MM.1S (cell line): ENCODE measurements at places on chromosomes 2 and 18.

DNA sequence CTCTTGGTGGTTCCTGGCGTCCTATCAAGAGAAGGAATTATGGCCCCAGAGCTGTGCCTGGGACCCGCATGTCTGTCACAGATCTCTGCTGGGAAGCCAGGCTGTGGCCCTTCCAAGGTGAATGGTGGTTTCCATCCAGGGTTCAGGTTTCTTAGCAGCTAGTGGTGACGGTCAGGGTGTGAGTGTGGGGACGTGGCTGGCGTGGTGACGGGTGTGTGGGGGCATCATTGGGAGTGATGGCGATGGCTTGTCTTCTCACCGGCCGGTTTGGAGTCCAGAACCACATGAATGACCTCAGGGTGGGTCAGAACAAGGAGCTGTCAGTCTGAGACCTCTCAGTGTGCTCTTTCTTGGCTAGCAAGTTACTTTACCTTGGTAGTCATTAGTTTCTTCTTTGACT is 52.6 kb downstream of the AGAP1 start:
- no peaks in the 10 kb centered on the region for H3K27me3 ChIP-seq
- no peaks in the 10 kb centered on the region for H3K36me3 ChIP-seq
- H3K27ac ChIP-seq, result no peak overlapping the region
- H3K4me3 ChIP-seq, result no peak overlapping the region
- H3K4me1 ChIP-seq, result peaks cover 39% of the 10 kb centered on the region
- DNase-seq, result no peak

DNA sequence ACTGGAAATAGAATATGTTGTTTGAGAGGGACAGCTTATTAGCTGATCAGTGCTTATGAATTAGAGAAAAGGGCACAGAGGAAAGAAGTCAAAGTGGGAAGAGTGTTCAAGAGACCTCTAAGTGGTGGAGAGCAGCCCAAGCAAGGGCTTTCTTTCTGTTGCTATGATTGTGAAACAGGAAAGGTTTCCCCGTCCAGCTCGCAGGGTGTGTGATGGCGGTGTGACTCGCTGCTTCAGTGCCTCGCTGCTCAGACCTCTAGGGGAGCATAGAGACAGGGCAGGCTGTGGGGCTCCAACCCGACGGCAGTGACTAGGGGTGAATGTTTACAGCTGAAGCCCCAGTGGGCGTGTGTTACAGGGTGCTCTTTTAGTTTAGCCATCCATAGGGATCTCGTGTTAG is 166.5 kb upstream of the COPS8 start:
- H3K27ac ChIP-seq, result no peak overlapping the region
- no peak for DNase-seq
- H3K4me3 ChIP-seq, result no peak overlapping the region

DNA sequence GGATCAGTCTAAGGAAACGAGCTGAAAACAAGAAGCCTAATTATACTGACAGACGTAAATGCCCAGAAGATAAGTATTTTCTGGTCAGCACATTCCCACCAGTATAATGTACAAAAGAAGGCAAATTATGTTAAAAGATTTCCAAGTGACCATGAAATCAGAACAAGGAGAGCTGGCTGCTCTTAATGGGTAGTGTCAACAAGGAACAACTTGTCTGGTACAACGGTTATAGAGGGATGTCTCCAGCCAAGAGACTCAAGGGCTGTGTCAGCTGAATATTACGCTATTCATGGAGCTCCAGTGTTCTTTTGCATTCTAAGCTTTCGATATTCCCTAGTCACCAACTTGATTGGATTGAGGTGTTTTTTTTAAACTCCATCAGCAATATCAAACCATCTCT is 8.6 kb upstream of the L3MBTL4 start:
- H3K4me3 ChIP-seq, result no peak overlapping the region
- H3K27me3 ChIP-seq, result no peaks in the 10 kb centered on the region
- no peak for DNase-seq

- no peak overlapping the region for H3K4me3 ChIP-seq
- H3K4me1 ChIP-seq, result peaks cover 15% of the 10 kb centered on the region
- H3K27me3 ChIP-seq, result no peaks in the 10 kb centered on the region
- H3K27ac ChIP-seq, result no peak overlapping the region
- H3K36me3 ChIP-seq, result no peaks in the 10 kb centered on the region
Measured at GRCh38 chr2:128803222-128803621, 484.6 kb upstream of the HS6ST1 start.

DNA sequence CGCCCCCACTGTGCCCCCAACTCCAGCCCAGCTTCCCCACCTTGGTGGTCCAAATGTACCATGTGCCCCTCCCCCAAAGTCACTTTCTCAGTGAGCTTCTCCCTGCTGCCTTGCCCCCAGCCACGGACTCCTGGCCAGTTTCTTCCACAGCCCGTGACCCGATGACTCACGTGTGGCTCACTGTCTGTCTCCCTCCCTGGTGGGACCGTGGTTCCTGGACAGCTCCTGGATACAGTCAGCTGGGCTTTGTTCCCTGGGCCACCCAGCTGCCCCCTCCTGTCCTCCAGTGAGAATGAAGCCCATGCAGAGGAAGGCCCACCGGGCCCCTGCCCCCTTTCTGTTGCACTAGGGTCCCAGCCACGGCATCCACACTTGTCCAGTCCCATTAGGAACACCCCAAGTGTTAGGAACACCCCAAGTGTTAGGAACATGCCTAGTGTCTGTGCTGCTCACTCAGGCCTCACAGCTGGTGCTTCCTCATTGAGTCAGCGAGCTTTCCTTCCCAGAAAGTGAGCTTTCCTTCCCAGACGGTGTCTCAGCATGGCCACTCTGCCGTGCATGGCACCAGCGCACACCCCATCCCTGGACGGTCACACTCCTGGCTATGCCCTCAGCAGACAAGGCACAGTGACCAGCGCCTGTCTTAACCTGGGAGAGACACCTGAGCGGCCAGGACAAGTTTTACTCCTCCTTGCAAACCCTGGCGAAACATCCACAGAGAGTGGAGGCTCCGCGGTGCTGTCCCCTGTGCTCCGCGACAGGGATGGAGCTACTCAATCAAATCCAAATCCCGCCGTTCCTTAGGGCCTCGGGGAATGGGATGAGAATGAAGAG is 44.8 kb upstream of the CTDP1 start:
- no peak overlapping the region for H3K4me3 ChIP-seq
- no peaks in the 10 kb centered on the region for H3K36me3 ChIP-seq
- no peak overlapping the region for H3K27ac ChIP-seq
